ENCODE measurements at places on chromosomes 3 and 15.
A peak's percentile ranks its signal among the peaks of the same experiment; 100 is the strongest.

DNA sequence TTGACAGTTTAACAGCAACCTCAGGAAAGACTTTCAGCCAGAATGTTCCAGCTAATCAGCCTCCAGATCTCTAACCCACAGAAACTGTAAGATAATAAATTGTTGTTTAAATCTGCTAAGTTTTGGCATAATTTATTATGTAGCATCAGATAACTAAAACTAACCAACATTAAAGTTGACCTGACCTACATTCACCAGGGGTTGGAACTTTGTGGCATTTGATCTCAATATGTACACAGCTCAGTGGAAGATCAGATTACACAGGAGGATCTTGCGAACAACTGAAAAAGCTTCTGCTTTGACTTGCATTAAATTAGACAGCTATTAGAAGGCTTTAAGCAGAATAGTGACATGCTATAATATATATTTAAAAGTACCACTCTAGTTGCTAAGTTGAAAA lies 91.4 kb upstream of the POU1F1 start:
- peak; percentile 16 for DNase-seq

GRCh38 chr3:148006508-148006907 lies 597.3 kb downstream of the ZIC1 start:
- no peak for DNase-seq

DNA sequence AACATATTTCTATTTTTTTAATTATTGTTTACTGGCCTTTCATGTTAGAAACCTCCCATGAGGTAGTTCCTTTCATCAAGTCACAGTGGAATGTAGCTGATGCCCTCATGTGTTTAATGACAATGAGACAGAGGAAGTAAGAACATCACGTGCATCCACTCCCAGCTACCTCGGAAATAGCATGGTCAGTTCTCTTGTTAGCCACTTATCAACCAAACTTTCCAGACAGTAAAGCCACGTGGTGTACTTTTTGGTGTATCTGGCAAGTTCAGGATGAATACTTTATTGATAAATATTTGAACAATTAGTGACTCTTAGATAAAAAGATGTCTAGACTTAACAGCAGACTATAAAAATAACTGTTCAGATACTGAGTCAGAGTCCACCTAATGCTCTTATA lies 781.7 kb downstream of the MECOM start:
- DNase-seq, result no peak

- no peak for DNase-seq
These were observed 2.0 kb downstream of the SIDT1 start for GRCh38 chr3:113534365-113534764.

GRCh38 chr3:72462595-72463011 lies 385.6 kb downstream of the SHQ1 start:
- peak; percentile 29 for DNase-seq

GRCh38 chr3:188294823-188295487 lies 141.0 kb downstream of the LPP start:
- DNase-seq, result no peak

DNA sequence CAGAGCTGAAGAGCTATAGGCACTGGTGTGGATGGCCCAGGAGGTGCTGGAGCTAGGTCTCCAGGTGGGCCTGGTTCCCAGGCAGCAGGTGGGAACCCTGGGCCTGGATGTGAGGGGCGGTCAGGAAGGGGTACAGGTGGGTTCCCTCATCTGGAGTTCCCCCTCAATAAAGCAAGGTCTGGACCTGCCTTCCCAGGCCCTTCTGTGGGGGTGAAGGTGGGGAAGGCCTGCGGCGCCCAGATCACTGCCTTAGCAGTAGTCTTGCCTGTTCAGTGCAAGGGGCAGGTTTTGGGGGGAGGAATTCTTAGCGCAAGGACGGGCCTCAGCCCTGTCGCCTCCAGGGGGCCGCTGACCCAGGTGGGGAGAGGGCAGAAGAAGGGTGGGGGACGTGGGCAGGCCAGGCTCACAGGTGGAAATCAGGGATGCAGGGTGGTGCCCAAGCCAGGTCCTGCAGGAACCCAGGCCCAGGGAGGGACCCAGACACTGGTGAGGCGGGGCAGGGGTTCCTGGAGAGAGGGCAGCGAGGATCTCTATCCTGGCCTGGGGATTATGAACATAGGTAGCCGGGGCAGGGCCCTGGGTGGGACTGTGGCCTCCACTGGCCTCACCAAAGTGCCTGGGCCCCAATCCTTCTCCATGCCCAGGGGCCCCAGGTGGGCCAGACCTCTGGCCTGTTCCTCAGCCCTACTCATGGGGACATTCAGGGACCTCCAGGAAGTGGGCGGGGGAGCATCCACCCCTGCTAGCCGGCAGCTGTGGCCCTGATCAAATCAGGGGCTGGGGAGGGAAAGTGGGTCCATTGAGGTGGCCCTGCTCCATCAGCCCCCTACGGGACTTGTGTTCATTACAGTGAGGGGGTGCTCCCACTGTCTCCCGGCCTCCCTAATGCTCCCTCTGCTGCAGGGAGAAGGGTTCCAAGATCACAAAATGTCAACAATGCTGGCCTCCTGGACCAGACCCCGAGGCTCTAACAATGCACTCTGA lies 25.3 kb downstream of the HDAC11 start:
- DNase-seq, result no peak

DNA sequence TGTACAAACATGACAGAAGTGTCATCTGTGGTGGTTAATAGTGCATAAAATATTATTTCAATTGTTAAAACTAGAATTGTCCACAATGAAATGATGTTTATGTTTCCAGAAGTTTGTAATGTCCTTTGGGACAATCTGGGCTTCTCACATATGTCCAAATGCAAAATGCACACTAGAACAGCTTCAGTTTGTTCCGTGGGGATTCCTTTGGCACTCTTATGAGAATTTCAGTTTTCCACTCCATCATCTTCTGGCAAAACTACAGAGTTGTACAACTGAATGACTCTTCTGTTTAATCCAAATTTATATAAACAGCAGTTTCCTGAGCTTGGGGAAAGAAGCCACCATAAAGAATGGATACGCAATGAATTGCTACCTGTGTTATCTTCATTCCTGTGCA lies 2.0 kb upstream of the OR5H6 start:
- DNase-seq, result no peak

All from right renal cortex interstitium (tissue), 3 donors.